CD8-positive, alpha-beta T cell (primary cell): ENCODE measurements at places on chromosomes 3 and 15.

- DNase-seq: no peak
Observed at GRCh38 chr15:57792724-57793449, 86.4 kb downstream of the POLR2M start.

DNA sequence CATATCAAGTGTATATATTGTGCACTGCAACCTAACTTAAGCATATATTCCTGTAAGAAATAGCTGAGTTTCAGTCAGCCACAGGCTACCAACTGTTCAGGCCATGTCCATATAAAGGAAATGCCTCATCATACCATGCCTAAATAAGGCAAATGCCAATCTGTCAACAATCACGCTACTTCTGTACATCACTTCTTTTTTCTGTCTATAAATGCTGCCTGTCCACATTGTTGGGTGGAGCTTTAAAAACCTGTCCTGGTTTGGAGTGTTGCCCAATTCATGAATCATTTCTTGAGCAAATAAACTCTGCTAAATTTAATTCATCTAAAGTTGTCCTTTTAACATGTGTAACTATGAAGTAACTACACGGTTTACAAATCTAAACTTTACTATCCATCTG lies 1091.9 kb downstream of the NSUN3 start:
- DNase-seq: no peak

DNA sequence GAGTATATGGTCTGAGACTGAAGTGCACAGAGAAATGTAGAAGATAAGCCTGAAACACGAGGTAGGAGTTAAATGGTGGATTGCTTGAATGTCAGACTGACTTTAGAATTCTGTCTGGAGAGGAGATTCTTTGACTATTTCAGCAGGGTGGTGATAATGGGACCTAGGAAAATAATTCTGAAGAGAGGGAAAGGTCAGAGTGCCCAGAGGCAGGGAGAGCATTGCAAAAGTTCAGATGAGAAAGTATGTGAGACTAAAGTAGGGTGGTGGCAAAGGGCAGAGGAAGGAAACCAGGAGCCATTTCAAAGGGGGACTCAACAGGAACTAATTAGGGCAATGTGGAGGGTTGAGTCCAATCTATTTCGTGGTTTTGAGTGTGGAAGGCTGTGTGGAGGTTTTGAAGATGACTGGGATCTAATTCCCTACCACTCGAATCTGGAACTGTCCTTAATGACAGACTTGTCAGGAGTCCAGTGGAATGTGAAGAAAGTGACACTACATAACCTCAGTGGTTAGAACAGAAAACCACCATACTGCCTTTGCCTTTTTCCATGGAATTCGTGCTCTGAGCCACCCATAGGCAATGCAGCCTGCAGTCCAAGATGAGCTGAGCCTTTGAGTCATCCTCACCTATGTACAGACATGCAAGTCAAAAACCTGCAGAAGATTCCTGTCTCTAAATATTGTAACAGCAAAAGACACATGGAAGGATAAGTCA lies 16.1 kb downstream of the CPOX start:
- DNase-seq: no peak

DNA sequence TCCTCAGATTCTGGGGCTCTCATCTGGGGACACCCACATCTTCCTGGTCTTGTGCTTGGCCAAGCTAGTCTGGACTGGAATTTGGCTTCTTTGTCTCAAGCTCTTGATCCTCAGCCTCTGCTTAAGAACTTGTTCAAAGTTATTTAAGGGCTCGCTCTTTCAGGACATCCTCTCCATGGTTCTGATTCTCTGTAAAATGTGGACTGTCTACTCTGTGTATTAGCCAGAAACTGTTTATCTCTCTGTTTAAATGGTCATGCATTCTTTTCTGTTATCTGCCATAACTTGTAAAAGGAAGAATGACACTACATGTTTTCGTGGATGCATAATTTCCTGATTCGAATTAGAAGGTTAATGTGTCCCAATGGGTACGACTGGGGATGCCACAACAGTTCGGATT lies 79.4 kb downstream of the COL6A5 start:
- DNase-seq: no peak

DNA sequence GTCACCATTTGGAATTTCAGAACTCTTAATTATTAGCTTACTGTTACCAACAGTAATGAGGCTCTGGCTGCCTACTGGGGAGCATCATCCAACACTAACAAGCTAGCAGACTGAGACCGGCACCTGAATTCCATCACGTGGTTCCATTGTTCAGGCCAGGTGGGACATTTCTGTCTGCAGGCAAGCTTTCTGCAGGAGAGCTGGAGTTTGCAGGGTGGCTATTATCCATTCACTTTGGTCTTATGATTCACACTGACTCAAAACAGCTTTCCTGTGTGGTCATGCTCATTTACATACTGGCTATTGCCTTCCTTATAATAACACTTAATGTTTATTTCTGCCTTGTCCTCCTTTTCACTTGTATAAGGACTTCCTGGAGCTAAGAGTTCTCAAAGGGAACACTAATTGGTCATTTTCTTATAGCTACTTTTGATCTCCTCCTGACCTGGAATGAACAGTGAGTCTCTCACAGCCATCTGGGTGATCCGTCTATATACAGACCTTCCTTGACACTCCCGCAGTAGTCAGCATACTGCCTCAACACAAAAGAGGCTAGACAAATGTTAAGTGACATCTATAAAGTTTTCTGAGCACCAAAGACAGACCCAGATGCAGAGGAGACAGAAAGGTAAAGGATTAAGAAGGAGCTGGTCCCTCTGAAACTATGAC lies 695.4 kb downstream of the FHIT start:
- no peak for DNase-seq

GRCh38 chr15:73398861-73399260 lies 30.1 kb upstream of the HCN4 start:
- no peak for DNase-seq

DNA sequence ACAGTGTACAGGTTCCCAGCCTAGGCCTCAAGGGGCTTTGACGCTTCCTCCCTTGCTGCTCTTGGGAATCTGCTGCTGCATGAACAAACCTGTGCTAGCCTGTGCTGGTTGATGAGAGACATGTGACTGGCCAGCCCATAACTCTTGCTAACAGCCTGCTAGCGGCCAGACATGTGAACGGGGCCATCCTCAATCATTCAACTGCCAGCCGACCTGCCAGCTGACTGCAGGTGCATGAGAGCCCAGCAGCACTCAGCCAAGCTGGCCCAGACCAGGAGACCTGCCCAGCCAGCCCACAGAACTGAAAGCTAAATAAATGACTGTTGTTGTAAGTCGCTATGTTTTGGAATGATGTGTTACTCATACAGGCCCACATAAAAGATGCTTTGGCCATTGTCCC lies 82.4 kb upstream of the DLG1 start:
- DNase-seq: no peak

DNA sequence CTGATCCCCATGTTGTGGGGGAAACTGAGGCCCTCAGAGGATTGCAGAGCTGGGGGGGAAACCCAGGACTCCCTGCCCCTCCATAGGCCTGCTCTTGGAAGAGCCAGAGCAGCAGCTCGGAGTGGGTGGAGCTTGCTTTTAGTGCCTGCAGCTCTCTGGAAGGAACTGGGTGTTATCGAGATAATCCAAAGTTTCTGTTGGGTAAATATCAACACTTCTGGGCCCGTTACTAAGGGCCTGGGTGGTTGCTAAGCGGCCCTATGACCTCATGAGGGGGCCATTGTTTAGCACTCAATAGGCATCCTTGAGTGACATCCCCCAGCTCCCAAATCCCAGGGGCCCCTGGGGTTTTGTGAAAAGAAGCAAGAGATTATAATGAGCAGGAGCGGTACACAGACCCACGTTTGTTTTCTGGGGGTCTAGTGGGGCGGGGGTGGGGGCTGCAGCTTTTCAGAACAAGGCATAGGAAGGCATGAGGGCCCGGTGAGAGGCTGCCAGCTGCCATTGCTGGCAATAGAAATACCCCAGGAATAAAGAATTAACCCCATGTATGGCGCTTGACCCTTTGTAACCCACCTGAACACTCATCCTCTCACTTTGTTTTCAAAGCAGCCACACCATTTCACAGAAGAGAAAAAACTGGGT lies 48.3 kb upstream of the ATP2B2 start:
- no peak for DNase-seq

- DNase-seq: no peak
Observed at GRCh38 chr3:151933234-151933853, 59.9 kb downstream of the SUCNR1 start.

- no peak for DNase-seq
Observed at GRCh38 chr15:41474941-41475340, 18.7 kb upstream of the ITPKA start.

DNA sequence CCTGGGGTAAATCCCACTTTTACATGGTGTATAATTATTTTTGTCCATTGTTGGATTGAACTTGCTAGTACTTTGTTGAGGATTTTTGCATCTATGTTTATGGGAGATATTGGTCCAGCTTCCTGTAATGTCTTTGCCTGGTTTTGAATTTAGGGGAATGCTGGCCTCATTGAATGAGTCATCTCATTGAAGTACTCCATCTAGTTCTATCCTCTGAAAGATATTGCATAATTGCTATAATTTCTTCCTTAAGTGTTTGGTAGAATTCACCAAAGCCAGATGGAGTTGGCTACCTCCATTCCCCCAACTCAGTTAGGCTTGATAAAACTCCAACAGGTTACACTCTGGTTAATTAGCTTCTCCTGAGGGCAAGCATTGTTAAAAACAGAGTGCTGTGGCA lies 237.4 kb upstream of the TGFBR2 start:
- no peak for DNase-seq

- DNase-seq: no peak
Observed at GRCh38 chr3:13338996-13339395, 81.1 kb downstream of the NUP210 start.

DNA sequence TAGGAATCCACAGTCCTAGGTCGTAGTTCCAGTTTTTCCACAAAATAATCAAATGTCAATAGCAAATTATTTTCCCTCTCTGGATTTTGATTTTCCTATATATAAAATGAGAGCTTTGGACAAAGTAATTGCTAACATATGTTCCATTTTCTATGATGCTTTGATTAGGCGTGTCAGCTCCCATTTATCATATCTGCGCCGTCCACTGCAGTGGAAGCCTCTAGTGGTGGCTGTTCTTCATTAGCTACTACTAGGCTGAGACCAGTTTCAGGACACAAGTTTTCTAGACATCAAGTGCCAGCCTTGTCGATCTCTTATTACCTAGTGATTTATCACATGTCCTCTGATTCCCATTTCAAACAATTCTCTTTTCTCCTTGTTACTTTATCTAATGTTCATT lies 271.5 kb downstream of the TUSC7 start:
- DNase-seq: no peak

DNA sequence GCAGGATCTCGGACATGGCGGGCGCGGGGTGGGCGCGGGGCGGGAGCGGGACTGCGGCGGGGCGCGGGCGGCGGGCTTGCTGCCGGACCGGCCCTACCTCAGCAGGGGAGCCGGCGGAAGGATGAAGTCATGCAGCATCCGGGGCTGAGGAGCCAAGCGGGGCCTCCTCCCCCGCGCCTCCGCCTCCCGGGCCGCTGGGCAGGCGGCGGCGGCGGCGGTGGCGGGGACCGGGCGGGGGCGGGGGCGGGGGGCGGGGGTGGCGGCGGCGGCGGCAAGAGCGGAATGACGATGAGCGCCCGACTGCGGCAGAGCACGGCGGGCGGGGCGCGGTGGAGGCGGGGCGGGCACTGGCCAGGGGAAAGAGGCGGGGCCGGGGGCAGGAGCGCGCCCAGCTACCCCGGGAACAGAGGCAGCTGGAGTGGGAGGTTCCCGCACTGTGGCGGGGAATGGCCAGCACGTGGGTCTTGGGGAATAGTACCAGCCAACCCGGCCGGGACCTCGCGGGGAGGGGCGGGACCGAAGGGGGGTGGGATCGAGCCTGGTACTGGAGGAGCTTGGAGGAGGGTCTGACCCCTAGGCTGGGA lies at the start of gene CAMK2N2:
Gene CAMK2N2, minus strand, starts transcription at position 284 of the 584 bp plus-strand sequence. Its CDS starts 268 bp downstream, at position 16.
- no peak for DNase-seq

DNA sequence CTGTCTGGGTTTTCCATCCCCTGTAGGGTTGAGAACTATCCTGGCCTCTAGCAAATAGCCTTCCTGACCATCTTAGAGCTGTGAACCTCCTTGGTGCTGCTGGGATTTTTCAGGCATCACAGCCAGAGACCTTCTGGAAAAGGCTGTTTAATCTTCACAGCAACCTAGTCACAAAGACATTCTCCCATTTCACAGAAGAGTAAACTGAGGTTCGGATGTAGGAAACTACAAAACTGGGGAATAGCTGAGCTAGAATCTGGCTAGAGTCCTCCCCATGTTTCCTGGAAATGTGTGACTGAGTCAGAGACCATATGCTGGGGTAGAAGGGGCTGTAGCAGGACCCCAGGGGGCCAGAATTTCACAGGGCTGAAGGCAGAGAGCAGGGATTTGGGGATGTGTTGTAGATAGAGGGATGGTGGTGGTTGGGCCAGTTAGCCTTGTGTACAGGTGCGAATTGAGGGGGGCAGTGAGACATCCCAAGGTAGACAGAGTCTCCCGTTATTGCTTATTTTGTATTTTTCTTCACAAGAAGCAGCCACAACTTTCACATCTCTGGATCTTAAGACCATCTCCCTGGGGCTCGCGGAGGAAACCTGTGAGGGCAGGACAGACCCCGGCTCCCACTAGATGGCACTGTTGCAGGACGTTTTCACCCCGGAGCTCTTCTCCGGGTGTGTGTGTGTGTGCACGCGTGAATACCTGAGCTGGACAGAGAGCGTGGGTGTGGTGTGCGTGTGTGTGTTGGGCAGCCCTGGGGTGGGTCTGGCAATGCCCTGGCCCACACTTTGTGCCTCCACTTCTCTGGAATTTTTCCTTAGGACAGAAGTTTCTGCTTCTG lies 66.9 kb upstream of the PRR23C start:
- DNase-seq: peak; percentile 59

GRCh38 chr3:55491296-55491816 lies 4.2 kb upstream of the WNT5A start:
- no peak for DNase-seq

DNA sequence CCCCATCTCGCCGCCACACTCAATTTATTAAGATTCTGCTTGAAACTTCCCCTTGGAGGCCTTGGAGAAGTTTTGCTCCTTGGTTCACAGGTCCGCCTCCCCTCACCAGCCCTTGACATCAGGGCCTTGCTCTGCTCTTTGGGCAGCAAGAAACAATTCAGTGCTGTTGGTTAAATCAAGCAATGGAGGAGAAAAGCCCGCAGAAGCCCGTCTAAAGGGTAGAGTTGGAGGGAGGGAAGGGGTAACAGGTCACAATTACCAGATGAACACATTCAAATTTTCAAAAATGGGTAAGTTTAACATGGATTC lies 429 bp downstream of the PARP9 start:
- DNase-seq: no peak

- DNase-seq: no peak
Observed at GRCh38 chr3:159453945-159454344, 534.7 kb upstream of the IL12A start.

GRCh38 chr15:37105889-37106288 lies 5.5 kb upstream of the MEIS2 start:
- no peak for DNase-seq

DNA sequence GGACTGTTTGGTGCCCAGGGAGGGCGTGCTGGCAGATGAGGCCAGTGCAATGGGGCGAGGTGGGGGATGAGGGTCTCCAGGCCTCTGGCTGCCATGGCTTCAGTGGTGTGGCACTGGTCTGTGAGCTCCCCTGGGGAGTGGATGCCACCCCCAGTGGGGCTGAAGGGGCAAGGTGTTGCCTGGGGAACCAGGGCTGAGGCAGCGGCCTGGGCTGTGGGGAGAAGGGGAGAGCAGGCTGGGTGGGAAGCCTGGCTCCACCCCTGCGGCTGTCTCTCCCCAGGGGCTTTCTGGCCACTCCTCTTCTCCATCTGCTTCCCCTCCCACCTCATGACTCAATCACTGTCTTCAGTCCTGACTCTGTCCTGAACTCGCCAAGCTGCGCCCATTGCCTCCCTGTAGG lies 88.4 kb upstream of the TLE3 start:
- no peak for DNase-seq
